Amniotic stem cell (primary cell): ENCODE measurements at places on chromosomes 4 and X.

GRCh38 chrX:107677501-107677901, 49.2 kb downstream of the PRPS1 start:
- no peak for DNase-seq

DNA sequence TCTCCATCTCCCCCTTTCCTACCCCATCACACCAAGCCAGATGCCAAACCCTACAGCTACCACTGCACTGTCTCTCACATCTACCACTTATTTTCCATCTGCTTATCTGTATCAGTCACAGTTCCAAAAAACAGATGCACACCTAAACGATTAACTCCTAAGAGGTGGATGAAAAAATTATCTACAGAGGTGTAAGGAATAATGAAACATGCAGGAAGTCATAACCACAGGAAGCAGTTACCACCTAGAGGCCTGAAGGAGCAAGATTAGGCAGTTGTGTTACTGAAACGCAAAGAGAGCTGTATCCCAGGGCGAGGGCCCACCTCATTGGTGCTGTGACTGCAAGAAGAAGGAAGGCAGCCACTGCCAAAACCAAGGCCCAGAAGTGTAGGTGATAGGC, 87.8 kb upstream of the FAM241A start:
- DNase-seq = no peak

DNA sequence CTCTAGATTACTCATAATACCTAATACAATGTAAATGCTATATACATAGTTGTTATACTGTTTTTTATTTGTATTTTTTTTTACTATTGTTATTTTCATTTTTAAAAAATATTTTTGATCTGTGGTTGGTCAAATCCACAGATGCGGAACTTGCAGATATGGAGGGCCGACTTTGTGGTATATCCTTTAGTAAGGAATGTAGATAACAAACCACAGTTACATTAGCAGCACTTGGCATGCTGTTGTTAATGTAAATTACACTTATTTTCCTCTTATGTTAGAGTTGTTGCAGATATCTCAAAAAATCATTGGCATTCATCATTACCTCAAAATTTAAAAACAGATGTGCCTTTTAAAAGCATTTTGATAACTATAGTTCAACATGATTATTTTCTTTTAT, 151.0 kb downstream of the TMEM164 start:
- no peak for DNase-seq

GRCh38 chrX:66203114-66203513, 39.1 kb downstream of the HEPH start:
- DNase-seq = no peak

DNA sequence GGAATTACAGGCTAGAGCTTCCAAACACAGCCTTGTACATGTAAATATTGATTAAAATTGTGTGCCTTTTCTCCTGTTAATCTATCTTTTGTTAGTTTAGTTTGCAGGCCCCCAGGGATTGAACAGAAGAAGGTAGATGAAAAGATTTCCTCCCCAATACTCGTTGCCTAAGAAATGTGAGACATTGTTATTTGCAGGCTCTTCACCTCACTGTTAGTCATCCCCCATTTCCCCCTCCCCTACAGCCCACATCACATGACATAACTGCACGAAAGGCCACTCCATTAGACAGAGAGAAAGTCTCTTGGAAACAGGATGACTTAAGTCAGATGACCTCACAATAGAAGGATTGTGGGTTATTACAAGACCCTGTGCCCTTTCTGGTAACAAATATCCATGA, 13.3 kb upstream of the MID1 start:
- peak; percentile 27 for DNase-seq

DNA sequence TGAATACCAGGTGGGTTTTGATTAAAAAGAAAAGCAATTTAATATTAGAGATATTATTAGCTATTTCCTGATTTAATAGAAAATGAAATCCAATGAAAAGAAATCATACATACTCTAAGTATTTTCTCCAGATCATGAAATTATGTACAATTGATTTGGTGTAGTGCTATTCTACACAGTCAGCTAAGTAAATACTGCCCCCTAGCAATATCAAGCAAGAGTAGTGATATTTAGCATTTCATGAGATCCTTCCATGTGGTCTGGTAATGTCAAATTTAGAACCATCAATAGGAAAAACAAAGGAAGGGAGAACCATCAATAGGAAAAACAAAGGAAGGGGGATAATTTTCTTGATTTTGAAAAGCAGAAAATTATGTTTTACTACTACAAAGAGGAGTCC, 114.6 kb downstream of the TBCK start:
- peak; percentile 3 for DNase-seq

- DNase-seq = no peak
Measured at GRCh38 chr4:129231945-129232588, 136.1 kb downstream of the C4orf33 start.

DNA sequence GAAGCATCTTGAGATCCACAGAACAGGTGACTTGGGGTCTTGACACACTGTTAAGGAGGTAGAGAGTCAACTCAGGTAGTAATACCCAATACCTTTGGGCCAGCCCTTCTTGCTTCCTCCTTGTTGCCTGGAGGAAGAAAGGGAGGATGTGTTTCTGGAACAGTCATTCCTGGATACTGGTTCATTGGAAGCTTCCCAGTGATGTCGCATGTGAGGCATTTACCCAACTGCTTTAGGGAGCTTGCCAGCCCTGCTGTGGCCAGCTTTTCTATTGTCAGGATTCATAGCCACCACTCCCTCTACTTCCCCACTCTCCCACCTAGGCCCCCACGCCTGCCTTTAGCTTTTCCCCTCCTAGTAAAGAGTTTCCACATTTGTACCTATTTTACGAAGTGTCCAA, 310.3 kb upstream of the PRPS2 start:
- DNase-seq = no peak

DNA sequence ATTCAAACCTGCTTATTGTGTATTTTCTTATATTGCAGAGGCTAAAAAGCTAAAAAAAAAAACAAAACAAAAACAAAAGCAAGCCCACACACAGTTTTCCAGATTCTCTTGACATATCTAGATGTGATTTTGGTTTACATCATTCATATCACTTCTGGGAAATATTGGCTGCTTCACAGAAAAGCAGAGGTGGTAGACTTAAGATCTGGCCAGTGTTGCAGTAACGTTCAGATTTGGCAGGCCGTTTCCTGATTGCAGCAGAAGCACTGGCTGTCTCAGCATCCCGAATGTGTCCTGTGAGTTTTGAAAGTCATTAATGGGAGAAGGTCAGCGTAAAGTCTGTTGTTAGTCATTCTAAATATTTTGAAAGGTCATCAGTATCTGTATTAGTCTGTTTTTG, 2062.0 kb downstream of the ARAP2 start:
- DNase-seq = no peak

DNA sequence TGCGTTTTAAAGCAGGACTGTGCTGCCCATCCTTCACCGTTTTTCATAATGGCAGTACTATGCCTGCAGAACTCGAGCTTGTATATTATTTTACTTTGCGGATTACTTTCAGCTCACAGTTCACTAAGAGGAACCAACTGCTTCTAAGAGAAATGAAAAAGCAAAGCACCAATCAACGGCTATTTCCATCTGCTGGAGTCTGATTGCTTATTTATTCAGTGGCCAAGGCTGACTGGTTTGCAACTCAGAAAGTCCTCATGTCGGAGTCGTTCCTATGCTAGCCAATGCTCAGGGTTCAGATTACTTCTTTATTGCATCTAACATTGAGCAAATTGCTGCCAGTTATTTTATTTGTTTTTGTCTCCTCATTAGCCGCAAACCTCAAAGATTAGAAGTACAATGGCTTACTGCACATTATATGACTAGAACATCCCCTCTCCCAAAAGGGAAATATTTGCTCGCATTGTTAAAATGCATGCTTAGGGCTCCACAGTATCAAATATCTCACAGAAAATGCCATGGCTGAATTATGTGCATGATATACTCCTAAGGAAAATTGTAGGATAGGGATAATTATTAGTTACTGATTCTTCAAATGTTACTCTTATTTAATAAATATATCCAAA, 1628.2 kb upstream of the ADGRL3 start:
- no peak for DNase-seq

GRCh38 chr4:79178760-79179159, 147.1 kb downstream of the NAA11 start:
- no peak for DNase-seq

- no peak for DNase-seq
Measured at GRCh38 chrX:17441965-17442364, 67.0 kb downstream of the NHS start.

- peak; percentile 43 for DNase-seq
Measured at GRCh38 chr4:89024051-89024675, 32.8 kb downstream of the FAM13A start.

DNA sequence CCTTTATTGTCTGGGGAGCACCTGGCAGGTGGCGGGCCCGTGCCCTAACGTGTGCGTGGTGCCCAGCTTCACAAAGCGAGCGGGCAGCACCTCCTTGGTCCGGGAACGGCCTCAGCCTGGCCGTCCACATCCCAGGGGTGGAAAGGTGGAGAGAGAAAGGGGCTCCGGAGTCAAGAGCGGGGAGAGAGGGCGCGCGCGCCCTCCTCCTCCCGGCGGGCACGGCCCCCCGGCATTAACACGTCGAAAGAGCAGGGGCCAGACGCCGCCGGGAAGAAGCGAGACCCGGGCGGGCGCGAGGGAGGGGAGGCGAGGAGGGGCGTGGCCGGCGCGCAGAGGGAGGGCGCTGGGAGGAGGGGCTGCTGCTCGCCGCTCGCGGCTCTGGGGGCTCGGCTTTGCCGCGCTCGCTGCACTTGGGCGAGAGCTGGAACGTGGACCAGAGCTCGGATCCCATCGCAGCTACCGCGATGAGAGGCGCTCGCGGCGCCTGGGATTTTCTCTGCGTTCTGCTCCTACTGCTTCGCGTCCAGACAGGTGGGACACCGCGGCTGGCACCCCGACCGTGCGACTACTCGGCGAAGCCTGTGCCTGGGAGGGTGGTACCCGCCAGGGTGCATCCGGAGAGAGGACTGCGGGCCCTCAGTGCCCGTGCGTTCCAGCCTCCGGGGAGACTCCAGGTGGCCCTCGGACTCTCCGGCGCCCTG, at the start of gene KIT:
KIT (plus strand) TSS at position 407 of the 701 bp plus-strand sequence; CDS start at position 465, 58 bp downstream.
- peak; percentile 30 for DNase-seq

DNA sequence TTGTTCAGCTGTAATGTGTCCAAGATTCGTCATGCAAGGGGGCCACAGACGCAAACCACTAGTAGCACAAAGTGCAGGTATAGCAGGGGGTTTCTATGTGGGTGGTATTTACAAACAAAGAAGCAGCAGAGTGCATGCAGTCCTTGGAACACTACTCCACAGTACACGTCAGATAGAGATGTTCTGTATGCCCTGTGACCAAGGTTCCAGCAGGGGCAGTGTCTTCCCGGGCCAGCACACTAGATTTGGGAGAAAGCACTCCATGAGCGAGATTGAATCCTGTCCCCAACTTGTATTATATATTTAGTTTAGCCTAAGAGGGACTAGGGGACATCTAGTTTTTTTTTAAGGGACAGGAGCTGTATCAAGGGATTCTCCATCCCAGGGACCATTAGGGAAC, 54.4 kb upstream of the ESX1 start:
- no peak for DNase-seq

DNA sequence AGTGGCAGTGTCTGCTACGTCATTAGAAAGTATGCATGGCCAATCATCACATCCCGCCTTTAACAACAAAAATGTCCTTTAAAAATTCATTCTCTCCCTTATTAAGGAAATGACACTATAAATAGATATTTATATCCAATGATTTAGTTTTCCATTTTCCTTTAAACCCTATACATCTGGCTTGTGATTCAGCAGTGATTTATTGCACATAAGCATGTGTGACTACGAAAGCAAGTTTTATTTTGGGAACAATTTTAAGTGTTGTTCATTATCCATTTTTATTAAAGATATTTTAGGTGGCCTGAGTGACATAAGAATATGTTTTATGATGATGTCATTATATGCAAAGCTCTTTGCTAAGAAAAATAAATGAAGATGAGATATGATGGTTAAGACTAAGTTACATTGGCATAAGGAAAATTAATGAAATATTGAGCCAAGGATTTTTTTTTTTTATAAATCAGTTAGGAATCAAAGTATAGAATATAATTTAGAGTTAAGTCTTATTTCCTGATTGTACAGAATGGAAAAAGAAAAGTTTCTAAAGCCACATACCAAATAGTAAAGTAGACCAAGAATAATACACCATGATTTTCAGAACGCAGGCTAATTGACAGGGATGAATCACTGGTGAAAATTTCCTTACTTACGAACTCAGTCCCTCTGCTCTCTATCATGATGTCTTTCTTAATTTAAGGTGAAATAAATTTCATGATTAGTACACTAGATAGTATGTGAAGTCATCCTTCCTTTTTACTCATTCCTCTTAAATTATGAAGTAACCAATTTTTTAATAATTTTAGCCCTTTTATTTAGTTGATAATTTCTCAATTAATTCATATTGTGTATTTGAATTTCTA, 822.4 kb downstream of the FAT4 start:
- no peak for DNase-seq

DNA sequence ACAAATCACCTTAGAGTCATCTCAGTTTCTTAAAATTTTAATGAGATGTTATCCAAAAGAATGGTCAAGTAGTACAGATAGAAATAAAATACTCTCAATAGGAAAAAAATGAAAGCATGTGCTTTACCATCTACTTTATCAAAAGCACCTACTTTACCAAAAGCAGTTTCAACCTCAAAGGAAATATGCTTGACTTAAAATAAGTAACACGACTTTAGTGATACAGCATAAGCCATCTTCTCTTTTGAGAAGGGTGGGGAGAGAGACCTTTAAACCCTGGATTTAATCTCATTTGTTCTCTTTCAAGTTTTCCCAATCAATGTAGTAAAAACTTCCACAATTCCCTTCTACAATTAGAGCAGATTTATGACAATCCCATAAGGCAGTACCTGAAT, 26.5 kb downstream of the OTUD4 start:
- no peak for DNase-seq

DNA sequence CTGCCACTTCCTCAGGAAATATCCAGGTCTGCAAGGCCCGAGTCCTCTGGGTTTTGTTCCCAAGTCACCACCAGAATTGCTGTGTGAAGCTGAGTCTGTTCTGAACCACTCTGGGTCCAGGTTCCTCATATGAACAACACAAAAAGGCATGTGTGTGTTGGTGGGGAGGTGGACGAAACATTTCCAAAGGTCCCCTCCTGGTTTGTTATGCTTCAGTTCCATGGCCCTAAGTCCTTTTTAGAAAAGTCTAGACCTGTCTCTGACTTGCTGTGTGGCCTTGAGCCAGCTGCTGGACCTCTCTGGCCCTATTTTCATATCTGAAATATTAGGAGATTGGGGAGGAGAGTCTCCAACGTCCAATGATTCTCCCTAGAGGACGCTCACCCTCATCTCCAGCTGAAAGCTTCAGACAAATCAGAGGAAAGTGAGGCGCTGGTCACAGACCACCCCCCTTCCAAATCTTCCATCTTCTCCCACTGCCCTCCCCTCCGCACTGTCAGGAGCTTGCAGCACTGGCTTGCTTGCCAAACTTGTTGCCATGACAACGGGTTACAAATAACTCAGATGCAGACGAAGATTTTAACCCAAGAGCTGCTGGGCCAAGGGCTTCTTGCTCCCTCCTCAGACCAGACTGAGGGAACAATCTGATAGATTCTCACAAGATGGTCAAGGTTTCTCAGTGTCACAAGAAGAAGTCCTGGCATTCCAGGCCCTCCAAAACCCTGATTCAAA, 64.5 kb downstream of the SMC1A start:
- no peak for DNase-seq

GRCh38 chr4:1508161-1509160, 102.2 kb upstream of the NKX1-1 start:
- no peak for DNase-seq
